ENCODE measurements at places on chromosomes 12 and 14.

- no peak for DNase-seq
Measured at GRCh38 chr12:125284945-125285685, 219.9 kb downstream of the AACS start.

DNA sequence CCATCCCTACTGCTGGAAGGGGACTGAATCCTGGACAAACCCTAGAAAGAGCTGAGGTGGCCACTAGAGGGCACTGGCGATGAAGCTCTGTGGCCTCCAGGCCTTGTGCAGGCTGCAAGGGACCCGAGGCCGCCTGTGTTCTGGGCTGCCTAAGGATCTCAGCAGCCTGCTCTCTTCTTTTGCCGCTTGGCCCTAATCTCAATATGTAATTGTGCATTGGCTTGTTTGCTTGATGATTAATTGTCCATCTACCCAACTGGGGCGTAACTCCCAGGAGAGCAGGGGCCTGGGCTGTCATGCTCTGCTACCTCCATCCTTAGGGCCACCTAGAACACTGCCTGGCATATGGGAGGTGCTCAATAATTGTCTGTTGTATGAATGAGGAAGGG is 73.8 kb downstream of the SYNE3 start:
- DNase-seq = peak; percentile 76

GRCh38 chr12:125203145-125203765 is 138.0 kb downstream of the AACS start:
- DNase-seq = no peak

GRCh38 chr14:24167469-24168114 is 4.3 kb upstream of the REC8 start:
- DNase-seq = no peak

GRCh38 chr12:66667906-66668305 is 11.0 kb downstream of the GRIP1 start:
- DNase-seq = no peak

DNA sequence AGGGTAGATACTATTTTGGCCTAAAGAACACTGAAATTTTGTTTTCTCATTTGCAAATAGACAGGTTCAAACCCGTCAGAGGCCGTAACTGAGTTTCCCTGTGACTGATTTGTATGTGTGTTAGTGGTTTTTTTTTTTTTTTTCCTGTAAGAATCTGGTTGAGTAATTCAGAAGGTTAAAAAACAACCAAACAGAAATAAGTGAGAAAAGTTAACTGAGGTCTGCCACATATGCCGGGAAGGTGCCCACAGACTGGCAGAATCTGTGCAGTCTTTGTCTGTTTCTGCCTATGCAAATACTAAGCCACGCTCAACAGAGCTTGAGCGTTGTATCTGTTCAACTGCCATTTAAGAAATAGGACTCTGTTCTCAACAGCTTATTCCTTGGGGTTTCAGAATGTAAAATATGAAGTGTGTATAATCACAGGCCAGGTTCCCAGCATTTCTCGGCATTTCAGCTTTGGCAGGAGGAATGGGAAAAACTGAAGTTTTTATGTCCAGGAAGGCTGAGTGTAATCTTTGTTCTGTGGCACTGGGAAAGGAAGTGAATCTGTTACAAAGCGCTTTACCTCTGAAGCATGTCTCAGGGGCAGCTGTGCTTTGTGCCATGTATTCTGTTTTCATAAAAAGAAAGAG is 181.9 kb downstream of the PRKCH start:
- DNase-seq = peak; percentile 80

- DNase-seq = no peak
Measured at GRCh38 chr12:58592475-58593207, 327.7 kb downstream of the LRIG3 start.

DNA sequence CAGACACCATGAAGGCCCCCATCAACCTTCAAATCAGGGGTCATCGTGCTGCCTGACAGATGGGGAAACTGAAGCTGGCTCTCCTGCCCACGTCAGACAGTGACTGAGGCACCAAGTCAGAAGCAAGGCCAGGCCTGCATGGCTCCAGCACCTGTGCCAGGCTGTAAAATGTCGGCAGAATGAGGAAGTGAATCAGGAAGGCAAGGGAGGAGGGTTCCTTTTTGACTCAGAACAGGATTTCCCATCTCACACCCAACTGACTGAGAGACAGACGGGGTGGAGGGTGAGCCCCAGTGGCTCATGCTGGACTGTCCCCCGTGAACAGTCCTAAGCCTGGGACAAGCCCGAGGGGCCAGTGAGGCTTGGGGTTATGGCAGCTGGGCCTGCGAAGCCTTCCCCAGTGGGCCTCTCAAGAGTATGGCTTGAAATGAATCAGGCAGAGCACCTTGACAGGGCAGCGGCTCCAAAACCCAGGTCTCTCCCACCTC is 20.9 kb downstream of the SYNE3 start:
- peak; percentile 62 for DNase-seq

DNA sequence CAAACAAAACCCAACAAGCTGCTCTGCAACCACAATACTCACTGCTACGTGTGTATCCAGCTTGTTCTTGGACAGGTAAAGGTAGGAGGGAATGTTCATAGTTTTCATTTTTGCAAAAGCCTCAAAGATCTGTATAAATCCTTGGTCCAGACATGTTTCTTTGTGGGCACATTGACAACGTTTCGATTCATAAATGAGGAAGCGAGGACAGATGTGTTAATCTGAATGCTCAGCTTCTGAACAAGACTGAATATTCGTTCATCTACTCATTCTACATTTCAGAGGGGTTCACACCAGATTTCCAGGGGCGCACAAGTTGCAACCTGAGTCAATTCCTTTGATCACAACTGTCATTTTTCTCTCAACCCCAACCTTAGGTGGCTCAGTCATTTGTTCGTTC is 134.4 kb downstream of the LLPH start:
- DNase-seq = no peak

DNA sequence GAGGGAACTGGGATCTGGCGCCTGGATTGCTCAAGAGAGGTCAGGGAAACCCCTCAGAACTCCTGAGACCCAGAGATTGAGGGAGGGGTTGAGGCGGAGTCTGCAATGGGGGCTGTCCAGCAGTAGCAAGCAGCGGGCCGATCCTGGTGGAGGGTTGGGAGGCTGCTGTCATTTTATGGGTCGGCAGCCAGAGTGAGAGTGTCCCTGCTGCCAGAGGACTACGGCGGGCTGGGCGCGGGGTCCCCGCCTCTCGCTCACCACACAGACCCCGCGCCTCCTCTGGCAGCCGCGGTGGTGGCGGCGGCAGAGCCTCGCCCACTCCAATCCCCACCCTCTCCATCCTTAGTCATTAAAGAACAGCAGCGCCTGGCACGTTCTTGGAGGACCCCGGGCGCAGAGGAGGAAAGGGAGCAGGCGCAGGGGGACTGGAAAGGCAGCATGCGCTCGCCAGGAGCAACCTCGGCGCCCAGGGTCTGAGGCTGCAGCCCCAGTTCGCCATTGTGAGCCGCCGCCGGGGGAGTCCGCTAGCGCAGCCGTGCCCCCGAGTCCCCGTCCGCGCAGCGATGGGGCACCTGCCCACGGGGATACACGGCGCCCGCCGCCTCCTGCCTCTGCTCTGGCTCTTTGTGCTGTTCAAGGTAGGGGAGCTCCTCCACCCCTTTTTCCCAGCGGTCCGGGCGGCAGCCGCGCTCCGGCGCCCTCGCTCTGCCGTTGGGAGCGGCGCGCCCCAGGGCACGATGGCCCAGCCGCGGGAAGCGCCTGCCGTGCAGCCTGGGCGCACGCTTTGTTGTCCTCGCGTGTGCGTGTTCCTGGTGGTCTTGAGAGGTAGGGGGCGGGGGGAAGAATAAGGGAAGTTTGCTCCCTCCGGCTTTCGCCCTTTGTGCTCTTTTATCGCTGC is at the start of gene PTPRO:
TSS of gene PTPRO (plus strand) at position 345 of the 898 bp plus-strand sequence.
- DNase-seq = no peak

GRCh38 chr14:35854696-35855270 is 28.6 kb downstream of the BRMS1L start:
- DNase-seq = no peak

GRCh38 chr12:98699586-98699985 is 54.5 kb downstream of the APAF1 start:
- DNase-seq = no peak

- DNase-seq = peak; percentile 8
Measured at GRCh38 chr12:77746096-77746495, 84.6 kb upstream of the NAV3 start.

- DNase-seq = no peak
Measured at GRCh38 chr14:58966997-58967396, 221.5 kb upstream of the DAAM1 start.

- DNase-seq = no peak
Measured at GRCh38 chr12:96327889-96328288, 72.3 kb downstream of the CDK17 start.

- DNase-seq = no peak
Measured at GRCh38 chr14:37673439-37673838, 78.0 kb downstream of the TTC6 start.

- no peak for DNase-seq
Measured at GRCh38 chr12:123805173-123805572, 43.1 kb downstream of the DNAH10 start.

DNA sequence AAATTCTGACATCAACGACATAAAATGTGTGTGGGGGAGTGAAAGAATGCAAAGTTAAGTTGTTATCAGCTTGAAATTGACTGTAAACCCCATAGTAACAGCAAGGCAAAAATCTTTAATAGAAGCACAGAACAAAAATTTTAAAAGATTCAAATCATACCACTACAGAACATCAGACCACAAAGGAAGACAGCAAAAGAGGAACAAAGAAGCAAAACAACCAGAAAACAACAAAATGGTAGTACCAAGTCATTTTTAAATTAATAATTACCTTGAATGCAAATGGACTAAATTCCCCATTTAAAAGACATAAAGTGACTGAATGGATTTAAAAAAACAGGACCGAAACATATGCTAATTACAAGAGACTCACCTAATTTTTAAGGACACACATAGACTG is 31.3 kb downstream of the A2M start:
- DNase-seq = no peak

- peak; percentile 54 for DNase-seq
Measured at GRCh38 chr14:61332658-61333029, 11.3 kb downstream of the PRKCH start.

DNA sequence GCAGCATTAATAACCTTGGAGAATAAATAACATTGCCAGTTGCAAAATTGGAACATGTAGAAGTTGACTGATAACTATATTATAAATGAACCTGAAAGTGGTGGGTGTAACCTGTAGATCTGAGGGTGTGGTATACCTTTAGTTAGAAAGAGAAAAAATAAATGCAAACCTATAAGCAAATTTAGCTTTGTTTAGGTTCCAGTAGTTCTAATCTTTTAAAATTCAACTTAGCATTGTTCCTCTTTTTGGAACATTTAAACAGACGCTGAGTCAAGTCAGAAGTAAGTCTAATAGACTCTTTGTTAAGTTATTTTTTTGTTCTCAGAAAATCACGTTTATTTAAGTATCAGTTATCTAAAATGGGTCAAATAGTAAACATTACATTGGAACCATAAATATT is 120.0 kb downstream of the DNAI7 start:
- DNase-seq = no peak

DNA sequence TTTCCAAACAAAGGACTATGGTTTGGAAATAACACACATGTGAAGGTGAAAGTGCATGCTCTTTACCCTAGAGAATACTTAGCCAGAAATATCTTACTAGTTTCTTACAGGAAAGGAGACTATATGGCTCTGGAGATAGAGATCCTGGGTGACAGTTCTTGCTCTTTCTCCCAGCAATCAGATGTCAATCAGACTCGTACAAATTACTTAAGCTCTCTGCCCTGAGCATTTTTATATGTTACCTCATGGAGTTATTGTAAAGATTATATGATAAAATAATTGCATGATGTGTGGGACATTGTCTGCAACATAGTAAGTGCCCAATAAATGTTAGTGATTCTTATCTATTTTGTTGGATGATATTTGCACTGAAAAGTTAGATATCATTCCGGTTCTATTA is 76.8 kb downstream of the FAR2 start:
- no peak for DNase-seq

- peak; percentile 16 for DNase-seq
Measured at GRCh38 chr14:70803321-70804310, 5.7 kb downstream of the MAP3K9 start.

DNA sequence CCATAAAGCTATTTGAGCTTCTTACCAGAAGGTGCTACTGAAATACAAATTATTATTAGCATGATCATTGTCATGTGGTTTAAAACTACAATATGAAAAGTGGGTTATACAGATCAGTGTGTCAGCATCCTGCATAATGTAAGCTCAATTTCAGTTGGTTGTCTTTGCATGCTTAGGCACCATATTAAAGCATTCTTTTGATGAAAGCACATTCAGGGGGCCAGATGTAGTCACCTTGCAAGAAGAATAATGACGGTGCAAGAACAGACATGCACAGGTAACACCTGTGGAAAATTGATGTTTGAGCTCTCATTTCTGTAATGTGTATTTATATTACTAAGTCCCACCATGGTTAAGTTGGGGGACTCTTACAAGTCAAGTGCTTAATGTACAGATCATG is 123.9 kb downstream of the PAX9 start:
- no peak for DNase-seq

DNA sequence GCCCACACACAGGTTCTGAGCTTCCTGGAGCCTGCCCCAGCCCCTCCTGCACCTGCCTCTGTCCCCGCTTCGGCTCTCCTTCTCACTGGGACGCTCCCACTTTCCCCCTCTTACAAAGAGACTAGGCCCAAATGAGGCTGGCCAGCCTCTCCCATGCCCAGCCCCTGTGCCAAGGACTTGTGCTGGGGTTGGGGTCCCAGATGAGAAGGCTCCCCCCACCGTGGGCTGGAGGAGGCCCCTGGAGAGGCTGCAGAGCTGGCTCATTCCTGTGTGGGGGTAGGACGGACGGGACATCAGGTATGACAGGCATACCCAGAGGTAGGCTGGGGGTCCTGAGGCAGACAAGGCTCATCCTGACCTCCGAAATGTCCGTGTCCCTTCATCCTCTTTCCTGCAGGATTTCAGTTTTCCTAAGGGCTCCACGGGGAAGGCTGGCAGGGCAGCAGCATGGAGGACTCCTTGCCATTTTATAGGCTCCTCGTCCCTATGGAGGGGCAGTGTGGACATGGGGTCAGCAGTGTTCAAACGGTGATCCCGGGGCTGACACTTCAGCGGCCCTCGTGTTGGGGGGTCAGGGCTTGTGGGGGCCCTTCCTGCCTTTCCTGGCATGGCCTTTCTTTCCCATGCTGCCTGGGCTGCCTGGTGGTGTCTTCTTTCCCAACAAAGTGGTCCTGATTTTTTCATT is 49.1 kb upstream of the MEG3 start:
- DNase-seq = no peak

DNA sequence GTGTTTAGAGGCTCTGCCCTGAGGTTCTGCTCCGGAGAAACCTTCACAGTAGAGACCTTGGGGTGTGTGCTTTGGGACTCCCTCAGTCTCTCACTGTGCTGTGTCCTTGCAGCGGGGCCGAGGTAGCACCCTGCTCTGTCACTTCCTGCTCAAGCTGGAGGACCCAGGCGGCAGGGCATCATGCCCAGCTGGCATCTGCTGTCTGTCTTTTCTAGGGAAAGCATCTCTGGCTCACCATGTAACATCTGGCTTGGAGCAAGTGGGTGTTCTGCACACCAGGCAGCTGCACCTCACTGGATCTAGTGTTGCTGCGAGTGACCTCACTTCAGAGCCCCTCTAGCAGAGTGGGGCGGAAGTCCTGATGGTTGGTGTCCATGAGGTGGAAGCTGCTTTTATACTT is 124.5 kb downstream of the ESRRB start:
- no peak for DNase-seq
